AG10803 (cell line): ENCODE measurements at places on chromosomes 6 and 20.

DNA sequence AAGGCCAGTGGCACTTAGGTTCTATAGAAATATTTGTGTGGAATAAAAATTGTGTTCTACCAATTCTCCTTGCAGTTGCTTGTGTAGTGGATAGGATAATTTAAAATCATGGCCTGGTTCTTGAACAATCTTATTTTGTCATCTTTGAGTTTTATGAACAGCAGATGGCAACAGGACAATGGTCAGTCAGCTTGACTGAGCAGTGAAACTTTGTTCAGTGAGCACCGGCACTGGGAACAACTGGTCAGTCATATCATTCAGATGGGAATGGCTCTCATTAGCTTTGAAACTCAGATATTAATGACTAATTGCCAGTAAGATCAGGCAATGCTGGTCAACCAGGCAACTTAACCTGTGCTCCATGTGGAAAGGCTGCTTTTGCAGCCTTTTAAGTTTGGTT, 129.2 kb downstream of the BCKDHB start:
- no peak for DNase-seq

DNA sequence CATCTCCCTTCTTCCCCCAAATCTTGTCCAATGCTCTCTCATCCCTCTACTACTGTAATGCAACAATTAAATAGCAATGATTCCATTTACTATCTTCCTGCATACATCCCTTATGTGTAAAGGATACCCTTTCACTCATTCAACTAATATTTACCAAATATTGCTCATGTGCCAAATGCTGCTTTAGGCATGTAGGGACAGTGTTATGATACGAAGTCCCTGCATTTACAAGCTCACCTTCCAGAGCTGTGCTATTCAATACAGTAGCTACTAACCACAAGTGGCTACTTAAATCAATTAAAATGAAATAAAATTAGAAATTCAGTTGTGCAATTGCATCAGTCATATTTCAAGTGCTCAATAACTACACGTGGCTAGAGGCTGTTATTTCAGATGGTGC, 41.1 kb downstream of the GMDS start:
- no peak for DNase-seq

- DNase-seq, result no peak
These were observed 145.1 kb upstream of the PRDM1 start for GRCh38 chr6:105940990-105941389.

- no peak for DNase-seq
These were observed 121.4 kb downstream of the BMP2 start for GRCh38 chr20:6888736-6889395.

DNA sequence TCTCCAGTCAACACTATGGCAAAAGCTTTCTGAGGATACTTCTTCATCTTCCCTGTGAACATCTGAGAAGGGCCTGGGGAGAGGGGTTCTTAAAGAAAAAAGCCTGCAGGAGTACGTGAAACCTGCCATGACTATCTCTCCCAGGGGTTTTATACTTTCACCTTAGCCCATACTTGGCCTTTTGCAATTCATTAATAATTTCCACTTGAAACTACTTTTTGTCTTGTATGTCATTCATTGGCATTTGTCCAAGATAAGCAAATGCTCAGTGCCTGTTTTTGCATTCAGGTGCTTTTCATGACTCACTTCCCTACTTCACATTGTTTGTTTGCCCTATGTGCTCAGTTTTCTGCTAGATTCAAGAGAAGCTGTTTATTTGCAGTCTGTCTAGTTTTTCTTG, 580.3 kb upstream of the GJE1 start:
- peak; percentile 13 for DNase-seq

- DNase-seq, result no peak
These were observed 258.1 kb downstream of the ZNF217 start for GRCh38 chr20:53335555-53335954.

DNA sequence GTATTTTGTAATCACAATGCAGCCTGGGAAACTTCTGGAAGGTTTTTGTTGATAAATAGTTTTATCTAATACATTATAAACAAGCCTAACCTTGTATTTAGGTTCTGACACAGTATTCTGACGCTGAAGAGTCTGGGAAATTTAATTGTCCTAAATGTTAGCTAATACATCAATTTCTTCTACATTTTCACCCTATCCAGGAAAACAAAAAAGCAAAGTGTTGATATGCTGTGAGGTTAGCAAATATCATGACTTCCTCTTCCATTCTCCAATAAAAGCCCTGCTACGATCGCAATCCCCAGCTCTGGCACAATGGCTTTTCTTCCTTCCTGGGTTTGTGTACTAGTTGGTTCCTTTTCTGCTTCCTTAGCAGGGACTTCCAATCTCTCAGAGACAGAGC, at the start of gene C6orf58:
Gene C6orf58, plus strand, starts transcription at position 301 of the 400 bp plus-strand sequence. Its CDS starts 12 bp downstream, at position 313.
- no peak for DNase-seq

- DNase-seq, result no peak
These were observed 420 bp upstream of the MCCD1 start for GRCh38 chr6:31528307-31528777.

GRCh38 chr6:143476545-143476944, 25.9 kb downstream of the PEX3 start:
- no peak for DNase-seq

DNA sequence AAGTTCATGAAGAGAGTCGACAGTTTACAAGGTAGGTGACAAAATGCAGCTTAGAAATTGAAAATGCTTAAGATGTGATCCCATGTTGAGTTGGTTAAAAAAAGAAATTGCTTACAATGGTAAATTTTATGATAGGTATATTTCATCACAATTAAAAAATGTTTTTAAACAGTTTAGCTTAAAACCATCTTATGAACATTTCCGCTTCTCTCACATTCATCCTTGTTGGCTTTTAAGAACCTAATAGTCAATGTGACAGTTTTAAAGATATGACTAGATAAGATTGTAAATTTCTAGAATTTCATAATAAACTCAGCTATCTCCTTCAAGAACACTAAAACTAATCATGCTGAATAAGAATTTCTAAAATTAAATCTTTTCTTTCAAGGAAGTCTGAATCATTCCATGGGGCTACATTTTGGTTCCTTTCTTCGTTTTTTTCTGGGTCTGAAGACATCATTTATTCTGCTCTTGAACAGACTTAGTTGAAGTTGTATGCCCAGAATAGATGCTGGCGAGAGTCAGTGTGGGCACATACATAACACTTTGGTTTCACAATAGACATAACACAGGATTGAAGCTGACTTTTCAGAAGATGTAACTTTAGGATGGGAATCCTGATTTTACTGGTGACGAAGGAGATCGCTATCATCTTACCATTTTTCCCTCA, 35.9 kb upstream of the LTV1 start:
- DNase-seq, result no peak

GRCh38 chr6:113690281-113691259, 166.6 kb upstream of the MARCKS start:
- DNase-seq, result peak; percentile 86

GRCh38 chr6:170489836-170490235, 63.3 kb downstream of the PSMB1 start:
- DNase-seq, result peak; percentile 6

- peak; percentile 65 for DNase-seq
These were observed 101.5 kb upstream of the ISM1 start for GRCh38 chr20:13119583-13119982.
